ENCODE measurements at places on chromosomes 13 and 19. TPM values are rescaled to one million over a fixed set of nuclear protein-coding genes. Genes with fewer than 3 reads are reported as not detected.

- DNase-seq = no peak
Measured at GRCh38 chr19:40611096-40611495, 9.9 kb downstream of the LTBP4 start.

DNA sequence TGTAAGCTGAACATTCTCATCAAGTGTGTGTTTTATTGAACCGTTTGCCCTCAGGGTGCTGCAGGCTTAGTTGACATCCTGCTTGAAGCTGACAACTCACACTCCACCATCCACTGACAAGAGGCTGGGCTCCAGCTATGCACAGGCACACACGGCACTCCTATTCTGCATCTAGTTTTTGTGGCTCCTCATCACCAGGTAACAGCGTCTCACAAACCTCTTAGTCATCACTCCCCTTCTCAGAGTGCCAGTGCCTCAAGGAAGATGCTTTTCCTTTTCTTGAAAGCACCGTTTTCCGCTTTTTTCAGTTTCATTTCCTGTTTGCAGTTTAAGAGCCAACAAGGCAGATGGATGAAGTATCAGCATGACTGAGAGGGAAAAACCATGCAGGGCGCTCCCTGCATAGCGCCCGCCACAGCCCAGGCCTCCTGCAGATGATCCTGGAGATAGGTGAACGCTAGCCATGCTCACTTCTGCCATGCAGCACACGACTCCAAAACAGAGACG lies 491.2 kb downstream of the COG6 start:
- peak; percentile 11 for DNase-seq

GRCh38 chr13:21825186-21825585 lies 154.3 kb downstream of the FGF9 start:
- no peak for DNase-seq

The ERICH4 gene
- not detected for total RNA-seq

The LRRC63 gene
- 0.14 TPM for total RNA-seq

GRCh38 chr13:66212511-66212910 lies 1017.6 kb downstream of the PCDH9 start:
- DNase-seq = no peak

The ZNF101 gene
- 71.8 TPM for total RNA-seq

- peak; percentile 81 for DNase-seq
Measured at GRCh38 chr19:47863514-47863936, 4.5 kb downstream of the TPRX2 start.

DNA sequence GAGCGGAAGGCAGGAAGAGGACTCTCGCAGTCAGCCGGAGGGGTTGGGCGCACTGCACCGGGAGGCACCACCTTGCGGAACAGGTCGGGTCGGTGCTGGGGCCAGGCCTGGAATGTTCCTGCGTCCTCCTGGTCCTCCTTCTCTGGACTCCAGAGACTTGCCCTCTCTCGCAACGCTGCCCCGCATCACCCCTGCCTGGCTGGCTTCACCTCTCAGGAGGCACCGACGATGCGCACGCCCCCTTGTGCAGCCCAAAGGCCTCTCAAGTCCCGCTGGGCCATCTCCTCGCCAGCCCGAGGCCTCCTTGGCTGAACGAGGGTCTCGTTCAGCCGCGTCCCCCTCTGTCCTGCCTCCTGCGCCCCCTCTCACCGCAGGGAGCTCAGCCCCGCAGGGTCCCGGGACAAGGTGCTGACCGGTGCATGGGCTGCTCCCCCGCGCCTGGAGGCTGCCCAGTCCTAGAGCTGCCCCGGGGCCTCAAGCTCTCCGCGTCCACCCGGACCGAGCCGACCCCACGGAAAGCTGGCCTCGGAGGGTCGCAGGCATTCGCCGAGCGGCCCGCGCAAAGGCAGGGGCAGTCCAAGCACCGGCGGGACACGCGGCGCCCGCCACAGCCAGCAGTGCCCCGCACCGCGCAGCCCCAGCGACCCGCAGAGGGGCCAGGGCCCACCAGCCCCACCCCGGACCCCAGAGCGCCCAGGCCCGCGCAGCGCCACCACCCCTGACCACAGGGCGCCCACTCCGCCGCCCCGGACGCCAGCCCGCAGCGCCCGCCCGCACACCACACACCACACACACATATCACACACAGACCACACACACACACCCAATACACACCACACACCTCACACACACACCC lies 133.8 kb downstream of the CRYL1 start:
- DNase-seq = no peak

DNA sequence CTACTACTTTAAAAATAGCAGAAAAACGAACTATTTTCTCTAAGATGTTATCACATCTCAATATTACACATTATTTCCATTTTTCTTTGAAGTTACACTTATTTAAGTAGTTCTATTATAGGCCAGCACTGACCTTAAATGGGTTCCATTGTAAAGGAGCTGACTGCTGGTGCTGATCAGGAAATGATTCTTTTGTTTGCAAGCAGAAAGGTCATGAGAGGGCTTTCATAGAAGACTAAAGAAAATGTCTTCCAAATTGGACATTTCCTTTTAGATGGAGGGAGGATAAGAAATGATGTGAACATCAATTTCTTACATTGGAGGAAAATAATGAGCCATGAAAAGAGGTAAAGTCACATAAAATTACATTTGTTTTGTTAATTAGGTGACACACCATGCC lies 96.2 kb downstream of the SUCLA2 start:
- no peak for DNase-seq

GRCh38 chr13:94195715-94196114 lies 283.8 kb downstream of the DCT start:
- DNase-seq = no peak

The KIR2DL3 gene
- not detected for total RNA-seq

- peak; percentile 38 for DNase-seq
Measured at GRCh38 chr19:38734426-38735256, 9.6 kb downstream of the CAPN12 start.

DNA sequence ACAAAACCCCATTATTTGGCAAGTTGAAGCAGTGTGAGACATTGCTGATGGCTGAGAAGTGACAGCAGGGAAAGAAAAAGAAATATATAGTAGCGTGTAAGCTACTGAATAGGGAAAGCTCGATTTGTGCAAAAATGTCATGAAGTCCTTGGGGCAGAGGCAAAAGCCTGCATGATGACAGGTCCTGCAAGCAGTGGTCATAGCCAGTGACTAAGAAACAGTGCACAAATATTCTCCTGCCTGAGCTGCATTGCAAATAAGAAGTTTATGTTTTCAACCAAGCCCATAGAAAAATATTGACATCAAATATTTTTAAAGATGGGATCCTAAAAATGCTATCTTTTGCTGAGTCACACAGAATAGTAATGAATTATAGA lies 270.0 kb downstream of the SLITRK6 start:
- DNase-seq = no peak

The TIMM44 gene
- total RNA-seq = 125 TPM

The SULT2A1 gene
- total RNA-seq = not detected

The ZNF442 gene
- total RNA-seq = 1.3 TPM

The FARP1 gene
- total RNA-seq = 0.21 TPM

DNA sequence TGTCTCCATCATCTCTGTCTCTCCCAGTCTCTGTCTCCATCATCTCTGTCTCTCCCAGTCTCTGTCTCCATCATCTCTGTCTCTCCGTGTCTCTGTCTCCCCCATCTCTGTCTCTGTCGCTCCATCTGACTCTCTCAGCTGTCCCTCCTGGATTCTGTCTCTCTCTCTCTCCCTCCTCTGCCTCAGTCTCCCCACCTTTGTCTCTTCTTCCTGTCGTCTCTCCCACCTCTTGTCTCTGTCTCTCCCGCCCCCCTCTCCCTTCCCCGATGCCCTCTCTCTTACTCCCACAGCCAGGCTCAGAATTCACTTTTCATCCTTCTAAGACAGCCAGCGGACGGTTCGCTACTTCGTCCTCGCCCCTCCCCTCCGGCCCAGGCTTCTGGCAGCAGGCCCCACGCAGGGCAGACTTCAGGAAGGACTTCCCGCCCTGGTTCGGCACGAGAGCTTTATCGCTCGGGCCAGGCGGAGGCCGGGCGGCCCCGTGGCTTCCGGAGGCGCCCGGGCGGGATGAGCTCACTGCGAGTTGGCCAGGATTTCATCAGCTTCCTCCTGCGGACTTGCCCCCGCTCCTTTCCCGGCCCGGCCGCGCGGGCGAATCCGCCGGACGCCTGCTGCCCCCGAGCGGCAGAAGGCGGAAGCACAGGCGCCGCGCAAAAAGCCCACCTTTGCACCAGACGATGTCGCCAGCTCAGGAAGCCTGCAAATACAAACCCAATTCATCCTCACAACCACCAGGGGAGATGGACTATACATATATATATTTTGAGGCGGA lies 12.4 kb upstream of the CCDC9 start:
- DNase-seq = peak; percentile 98

The INSR gene
- total RNA-seq = 1.2 TPM

- DNase-seq = peak; percentile 12
Measured at GRCh38 chr19:52190487-52191293, 838 bp downstream of the PPP2R1A start.

The ZNF556 gene
- not detected for total RNA-seq

DNA sequence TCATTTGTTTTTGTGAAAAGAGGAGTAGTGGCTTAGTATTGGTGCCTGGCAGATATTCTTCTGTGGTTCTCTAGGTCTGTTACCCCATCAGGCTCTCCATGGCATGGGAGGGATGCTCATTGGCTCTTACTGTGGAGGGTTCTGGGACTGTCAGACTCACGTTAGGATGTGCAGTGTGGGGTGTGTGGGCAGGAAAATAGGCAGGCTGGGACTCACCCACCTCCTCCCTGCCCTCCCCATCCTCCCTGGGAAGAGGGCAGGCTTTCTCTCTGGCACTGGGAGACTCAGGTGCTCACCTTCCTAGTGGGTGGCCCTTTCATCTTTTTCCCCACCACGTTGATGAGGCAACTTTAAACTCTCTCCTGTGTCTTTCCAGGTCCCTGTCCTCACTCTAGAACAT lies 44.2 kb downstream of the ZNF536 start:
- DNase-seq = no peak

The GRIN2D gene
- total RNA-seq = 0.28 TPM

The LHFPL6 gene
- 1.6 TPM for total RNA-seq

DNA sequence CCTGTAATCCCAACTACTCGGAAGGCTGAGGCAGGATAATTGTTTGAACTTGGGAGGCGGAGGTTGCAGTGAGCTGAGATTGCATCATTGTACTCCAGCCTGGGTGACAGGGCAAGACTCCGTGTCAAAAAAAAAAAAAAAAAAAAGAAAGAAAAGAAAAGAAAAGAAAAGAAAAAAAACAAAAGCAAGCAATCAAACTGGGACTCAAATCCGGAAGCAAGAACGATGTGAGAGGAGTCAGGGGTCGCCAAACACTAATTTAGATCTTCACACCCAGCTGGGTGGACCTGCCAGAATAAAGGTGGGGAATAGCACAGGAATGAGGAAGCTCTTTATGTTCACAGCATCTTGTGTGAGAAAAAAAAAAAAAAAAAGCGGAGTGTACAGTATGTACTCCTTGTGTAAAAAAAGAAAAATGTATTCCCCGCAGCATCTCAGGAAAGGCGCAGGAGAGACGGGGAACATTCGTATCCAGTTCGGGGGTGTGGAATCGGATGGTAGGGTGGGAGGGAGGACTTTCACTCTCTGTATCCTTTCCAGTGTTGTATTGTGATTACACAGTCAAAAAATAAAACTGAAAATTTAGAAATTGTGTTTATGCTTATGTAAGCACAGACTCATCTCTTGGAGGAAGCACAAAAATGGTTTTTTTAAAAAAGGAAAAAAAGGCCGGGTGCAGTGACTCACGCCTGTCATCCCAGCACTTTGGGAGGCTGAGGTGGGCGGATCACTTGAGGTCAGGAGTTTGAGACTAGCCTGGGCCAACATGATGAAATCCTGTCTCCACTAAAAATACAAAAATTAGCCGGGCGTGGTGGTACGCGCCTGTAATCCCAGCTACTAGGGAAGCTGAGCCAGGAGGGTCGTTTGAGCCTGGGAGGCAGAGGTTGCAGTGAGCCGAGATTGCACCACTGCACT lies 7.6 kb downstream of the DNAJB1 start:
- DNase-seq = no peak

DNA sequence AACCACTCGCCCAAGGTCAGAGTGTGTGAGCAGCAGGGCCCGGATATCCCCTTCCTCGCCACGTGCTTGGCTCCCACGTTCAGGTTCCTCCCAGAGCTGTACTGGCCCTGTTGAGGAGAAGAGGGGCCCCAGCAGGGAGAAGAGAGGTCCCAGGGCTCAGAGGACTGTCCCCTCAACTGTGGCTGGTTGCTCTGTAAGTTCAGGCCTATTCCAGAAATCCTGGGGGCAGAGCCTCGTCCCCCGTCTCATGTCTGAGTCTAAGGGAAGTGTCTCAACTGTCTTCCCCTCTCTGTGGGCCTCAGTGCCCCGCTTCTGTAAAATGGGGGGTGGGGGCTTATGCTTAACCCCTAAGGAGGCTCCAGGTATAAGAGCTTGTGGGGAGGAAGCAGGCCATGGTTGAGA lies 3.9 kb downstream of the PPP5C start:
- DNase-seq = peak; percentile 30

GRCh38 chr13:40438999-40439797 lies 227.2 kb downstream of the FOXO1 start:
- DNase-seq = peak; percentile 36

- no peak for DNase-seq
Measured at GRCh38 chr19:38284422-38284821, 19.6 kb upstream of the C19orf33 start.

Measured in activated naive CD8-positive, alpha-beta T cell treated with anti-CD3 and anti-CD28 coated beads for 36 hours (primary cell).